NCI-H187 (cell line): ENCODE measurements at places on chromosomes 1 and 21.

DNA sequence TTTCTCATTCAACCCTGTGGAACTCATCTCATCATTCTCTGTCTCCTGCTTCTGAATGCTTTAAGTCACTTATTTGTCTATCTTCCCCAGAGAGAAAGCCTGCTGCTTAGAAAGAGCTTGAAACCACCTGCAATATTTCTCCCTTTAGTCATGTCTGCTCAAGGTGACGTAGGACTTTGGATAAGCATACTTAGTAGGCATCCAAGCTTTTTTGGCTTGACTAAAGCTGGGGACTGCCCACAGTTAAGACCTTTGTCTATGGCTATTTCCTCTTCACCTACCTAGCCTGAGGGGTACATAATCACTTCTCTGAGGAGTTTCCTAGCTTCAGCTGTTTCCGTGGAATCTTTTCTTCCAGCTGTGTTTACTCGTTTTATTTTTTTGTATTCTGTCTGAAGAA lies 665.8 kb upstream of the CAMK1G start:
- DNase-seq = no peak

- DNase-seq = no peak
Measured at GRCh38 chr1:7705908-7706216, 65.2 kb upstream of the VAMP3 start.

GRCh38 chr1:160061369-160062229 lies 8.4 kb downstream of the KCNJ10 start:
- DNase-seq = no peak

DNA sequence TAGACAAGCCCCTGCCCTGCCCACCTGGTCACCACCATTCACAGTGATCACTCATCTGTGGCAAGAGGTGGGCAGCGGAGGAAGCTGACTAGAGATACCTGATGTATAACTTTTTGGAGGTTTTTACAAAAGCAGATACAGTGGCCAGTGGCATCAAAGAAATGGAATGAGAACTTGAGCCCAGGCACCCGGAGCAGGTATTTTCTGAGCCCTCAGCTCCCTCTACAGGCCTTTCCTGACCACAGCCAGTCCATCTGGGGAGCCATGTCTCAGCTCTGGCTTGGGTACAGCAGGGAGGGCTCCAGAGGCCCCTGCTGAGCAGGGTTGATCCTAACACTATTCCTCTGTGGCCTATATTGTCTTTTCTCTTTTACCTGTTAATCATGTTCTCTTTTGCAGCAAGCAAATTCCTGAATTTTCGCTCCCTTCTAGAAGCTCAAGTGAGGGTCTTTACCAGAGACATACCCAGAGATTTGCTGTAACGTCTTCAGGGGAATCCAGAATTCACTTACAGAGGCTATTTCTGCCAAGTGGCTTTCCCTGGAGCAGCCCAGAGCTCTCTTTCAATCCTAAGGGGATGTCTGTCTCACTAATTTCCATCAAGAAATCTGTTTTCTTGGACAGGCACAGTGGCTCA lies 27.3 kb downstream of the GPR157 start:
- DNase-seq = no peak

DNA sequence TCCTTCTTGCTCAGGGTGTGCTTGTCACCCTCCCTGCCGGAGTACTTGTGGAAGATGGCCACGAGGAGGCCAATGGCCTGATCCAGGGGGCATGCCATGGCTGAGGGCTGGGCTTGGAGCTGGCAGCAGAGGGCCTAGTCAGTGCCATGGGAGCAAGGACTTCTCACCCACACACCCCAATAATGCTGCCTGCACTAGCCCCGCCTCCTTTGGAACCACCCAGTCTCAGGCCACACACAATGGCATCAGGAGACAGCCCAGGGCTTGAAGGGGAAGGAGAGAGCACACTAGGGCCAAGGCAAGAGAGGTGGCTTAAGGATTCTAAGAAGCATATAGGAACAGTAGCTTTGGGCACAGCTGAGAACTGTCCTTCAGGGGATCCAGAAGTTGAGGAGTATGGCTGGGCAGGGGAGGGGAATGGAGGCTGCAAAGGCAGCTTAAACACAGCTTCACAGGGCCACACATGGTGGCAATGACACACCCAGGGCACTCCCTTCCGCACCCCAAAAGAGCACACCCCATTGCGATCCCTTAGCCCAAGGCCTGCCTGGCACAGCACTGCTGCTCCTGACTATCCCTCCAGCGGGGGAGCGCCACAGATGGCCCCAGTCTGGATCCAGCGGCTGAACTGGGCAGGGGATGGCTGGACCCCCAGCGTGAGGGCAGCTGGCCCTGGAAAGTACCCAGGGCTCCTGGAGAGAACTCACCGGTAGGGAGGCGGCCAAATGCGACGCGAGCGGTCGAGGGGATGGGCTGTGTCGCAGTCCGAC lies at the start of gene S100A6:
TSS of gene S100A6 (minus strand) at position 750 of the 770 bp plus-strand sequence. CDS start at position 98, 652 bp downstream.
- no peak for DNase-seq

- DNase-seq = peak; percentile 15
Measured at GRCh38 chr1:234973426-234974250, 155.0 kb downstream of the TOMM20 start.

DNA sequence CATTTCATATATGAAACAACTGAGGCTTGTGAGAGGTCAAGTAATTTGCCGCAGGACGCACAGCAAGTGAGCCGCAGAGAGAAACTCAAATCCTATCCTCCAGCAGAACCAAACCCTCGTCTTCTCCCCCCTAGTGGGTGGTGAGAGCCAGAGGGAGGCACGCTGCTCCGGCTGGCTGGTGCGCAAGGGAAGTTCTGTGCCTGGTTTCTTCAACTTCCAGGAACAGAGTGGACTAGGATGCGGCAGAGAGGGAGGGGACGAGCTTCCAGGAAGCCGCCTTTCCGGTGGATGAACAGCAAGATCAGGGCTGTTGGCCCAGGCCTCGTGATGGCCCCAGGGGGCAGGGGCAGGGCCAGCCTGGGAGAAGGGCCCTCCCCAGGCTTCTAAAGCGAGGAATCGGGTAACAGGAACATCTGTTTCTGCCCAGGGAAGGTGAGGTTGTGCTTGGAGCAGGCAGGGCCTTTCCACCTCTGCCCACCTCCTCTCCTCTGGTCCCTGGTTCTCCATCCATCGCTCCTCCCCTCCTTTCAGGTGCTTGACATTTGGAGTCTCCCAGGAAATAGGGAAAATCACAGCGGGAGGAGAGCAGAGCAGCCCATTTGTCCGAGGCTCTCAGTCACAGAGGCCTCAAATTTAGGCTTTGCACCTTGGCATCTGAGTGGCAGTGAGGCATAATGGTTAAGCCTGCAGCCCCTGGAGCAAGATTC lies 16.8 kb upstream of the PDIK1L start:
- no peak for DNase-seq

GRCh38 chr1:245375789-245376460 lies 221.1 kb downstream of the KIF26B start:
- DNase-seq = no peak
